NCI-H510A (cell line): ENCODE measurements at places on chromosomes 4 and X.
A peak's percentile ranks its signal among the peaks of the same experiment; 100 is the strongest.

DNA sequence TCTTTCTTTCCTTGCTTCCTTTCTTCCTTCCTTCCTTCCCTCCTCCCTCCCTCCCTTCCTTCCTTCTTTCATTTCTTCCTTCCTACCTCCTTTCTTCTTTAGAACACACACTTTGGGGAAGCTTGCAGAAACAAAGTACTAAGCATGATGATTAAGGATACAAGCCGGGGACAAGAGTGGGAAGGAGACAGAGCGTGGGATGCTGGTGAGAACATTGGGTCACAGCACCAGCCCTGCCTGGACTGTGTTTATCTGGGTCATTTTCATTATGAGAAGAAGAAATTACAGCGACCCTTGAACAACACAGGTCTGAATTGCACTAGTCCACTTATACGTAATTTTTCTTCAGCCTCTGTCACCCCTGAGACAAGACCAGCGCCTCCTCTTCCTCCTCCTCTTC lies 169.3 kb upstream of the TBL1X start:
- no peak for DNase-seq

DNA sequence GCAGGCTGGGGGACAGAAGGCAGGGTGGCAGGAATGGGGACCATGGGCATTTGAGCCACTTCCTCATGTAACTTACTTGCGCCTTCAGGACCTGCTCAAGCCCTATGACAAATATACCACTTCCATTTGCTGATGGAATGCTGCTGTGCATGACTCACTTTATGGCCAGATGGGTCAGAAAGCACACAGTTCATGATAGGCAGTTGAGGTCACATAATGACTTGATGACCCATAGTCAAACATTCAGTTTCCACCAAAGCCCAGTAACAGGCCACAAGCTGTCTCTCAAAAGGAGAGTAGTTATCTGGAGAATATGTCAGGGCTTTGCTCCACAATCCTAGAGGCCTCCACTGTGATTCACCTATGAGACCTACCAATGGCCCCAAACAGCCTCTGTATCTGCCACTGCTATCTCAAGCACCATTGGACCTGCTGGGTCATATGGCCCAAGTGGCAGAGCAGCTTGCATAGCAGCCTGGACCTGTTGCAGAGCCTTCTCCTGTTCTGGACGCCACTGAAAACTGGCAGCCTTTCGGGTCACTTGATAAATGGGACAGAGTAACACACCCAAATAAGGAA lies 5.3 kb upstream of the PAPSS1 start:
- DNase-seq, result no peak

DNA sequence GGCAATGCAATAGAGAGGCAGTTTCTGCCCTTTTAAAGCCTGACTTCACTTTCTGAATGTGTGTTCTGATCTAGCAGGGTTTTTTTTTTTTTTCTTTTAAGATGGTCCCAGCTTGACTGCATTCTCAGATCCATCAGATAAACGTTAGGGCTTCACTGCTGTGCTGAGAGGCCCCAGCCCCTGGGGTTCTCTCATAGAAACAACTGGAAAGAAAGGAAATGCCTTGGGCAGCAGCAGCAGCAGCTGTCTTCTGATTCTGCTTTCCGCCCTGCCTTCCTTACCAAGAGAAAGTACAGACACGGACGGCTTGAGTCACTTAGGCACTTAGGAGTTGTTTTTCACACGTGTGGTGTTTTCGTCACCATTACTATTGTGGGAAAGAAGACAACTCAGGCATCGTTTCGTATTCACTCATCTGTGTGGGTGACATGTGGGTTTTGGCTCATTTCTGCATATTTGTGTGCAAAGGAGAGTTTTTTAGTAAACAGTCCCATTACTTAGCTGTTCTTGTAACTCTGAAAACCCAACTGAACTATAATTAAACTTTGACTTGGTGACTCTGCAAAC lies 172.0 kb downstream of the PTTG2 start:
- no peak for DNase-seq

GRCh38 chr4:86959588-86960500 lies 25.0 kb downstream of the AFF1 start:
- no peak for DNase-seq

GRCh38 chr4:87128006-87128705 lies 92.3 kb downstream of the KLHL8 start:
- no peak for DNase-seq

- DNase-seq, result no peak
Measured at GRCh38 chr4:166980419-166980818, 253.9 kb downstream of the SPOCK3 start.

DNA sequence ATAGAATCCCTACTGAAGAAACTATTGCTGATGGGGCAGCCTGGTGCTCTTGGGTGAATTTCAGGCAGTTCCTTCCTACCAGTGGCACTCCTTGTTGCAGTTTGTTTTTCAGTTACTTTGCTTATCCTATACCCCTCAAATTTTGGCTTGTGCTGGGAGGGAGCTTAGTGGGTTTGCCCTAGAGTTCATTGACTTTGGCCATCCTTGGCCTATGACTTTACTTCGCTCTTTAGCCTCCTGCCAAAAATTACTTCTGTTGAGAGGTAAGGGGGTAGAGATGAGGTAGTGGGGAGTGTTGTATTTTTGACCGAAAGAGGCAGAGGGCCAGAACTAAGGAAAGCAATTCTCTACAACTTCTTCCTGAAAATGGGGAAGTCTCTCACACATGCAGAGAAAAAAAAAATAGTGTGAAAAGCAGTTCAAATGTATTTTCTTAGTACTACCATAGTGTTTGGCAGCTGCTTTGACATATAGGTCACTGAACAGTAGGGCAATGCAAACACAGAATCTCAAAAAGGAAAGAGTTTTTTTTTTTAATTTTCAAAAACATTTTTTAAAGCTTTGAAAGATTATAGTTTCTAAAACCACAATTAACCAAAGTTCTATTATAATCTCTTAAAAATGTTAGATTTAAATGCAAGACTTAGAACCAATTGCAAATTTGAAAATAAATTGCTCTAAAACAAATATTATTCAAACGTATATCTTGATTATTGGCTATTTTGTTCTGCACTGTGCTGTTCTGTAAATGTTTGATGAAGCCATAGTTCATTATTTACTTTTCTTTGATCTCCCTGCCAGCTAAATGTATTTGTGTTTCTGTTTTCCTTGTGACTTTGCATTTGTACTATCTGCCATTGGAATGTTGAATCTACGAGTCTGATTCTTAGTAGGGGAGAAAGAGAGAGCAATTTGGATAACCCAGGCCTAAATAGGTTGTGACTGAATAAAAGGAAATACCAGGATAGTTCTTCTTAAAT lies 73.6 kb downstream of the DCK start:
- no peak for DNase-seq

- DNase-seq, result no peak
Measured at GRCh38 chr4:147136751-147137150, 191.1 kb upstream of the TTC29 start.

DNA sequence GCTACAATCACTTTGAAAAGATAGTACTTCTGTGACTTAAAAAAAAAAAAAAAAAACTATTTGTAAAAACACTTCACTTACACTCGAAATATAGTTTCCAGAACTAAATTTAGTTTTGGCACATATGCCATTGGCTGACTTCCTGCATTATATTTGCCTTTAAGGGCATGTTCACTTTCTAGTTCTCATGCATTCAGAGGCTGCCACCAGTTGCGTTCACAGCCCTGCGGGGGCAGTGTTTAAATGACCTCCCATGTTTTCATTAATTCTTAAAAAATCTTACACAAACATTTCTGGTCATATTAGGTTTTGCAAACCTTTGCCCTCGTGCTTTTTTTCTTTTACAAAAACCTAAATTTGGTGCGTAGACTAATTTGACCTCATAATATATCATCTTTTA lies 12.4 kb upstream of the ARHGAP6 start:
- DNase-seq, result no peak

- DNase-seq, result no peak
Measured at GRCh38 chr4:47929682-47930201, 15.4 kb upstream of the NFXL1 start.

DNA sequence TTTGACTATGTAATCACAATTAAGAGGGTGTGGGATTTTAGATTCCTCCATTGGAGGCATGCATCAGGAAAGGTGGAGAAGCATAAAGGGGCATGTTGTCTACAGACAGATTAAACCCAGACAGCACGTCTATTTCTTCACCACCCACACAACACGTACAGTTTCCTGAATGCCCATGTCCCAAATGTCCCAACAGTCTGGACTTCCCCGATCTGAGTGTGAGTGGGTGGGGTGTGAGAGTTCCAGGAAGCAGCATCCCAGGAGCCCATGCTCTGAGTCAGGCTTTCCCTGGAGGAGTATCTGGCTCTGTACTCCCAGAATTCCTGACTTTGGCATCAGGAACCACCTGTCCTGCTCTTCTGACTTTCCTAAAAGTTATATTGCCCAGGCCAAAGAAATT lies 30.8 kb upstream of the NDP start:
- no peak for DNase-seq

GRCh38 chr4:124449881-124450280 lies 262.7 kb downstream of the ANKRD50 start:
- no peak for DNase-seq

GRCh38 chr4:148874331-148874730 lies 432.1 kb upstream of the NR3C2 start:
- no peak for DNase-seq

GRCh38 chr4:11149612-11150259 lies 279.0 kb downstream of the HS3ST1 start:
- peak; percentile 15 for DNase-seq

DNA sequence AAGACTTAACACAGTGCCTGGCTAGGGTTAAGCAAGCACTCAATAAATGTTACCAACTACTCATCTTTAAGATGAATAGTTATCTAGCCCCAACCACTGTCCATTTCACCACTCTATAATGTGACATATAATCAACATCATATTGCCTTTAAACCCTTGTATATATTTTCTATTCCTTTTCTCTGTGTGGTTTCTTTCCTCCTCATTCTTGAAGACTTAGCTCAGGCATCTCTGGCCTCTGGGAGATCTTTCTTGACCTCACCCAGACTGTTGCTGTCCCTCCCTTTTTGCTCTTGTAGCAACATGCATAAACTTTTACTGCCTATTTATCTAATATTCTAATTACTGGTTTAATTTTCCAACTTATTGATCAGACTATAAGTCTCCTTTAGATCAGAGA lies 249.9 kb upstream of the MAB21L2 start:
- DNase-seq, result no peak

GRCh38 chr4:152719801-152720556 lies 40.2 kb upstream of the TMEM154 start:
- DNase-seq, result no peak

DNA sequence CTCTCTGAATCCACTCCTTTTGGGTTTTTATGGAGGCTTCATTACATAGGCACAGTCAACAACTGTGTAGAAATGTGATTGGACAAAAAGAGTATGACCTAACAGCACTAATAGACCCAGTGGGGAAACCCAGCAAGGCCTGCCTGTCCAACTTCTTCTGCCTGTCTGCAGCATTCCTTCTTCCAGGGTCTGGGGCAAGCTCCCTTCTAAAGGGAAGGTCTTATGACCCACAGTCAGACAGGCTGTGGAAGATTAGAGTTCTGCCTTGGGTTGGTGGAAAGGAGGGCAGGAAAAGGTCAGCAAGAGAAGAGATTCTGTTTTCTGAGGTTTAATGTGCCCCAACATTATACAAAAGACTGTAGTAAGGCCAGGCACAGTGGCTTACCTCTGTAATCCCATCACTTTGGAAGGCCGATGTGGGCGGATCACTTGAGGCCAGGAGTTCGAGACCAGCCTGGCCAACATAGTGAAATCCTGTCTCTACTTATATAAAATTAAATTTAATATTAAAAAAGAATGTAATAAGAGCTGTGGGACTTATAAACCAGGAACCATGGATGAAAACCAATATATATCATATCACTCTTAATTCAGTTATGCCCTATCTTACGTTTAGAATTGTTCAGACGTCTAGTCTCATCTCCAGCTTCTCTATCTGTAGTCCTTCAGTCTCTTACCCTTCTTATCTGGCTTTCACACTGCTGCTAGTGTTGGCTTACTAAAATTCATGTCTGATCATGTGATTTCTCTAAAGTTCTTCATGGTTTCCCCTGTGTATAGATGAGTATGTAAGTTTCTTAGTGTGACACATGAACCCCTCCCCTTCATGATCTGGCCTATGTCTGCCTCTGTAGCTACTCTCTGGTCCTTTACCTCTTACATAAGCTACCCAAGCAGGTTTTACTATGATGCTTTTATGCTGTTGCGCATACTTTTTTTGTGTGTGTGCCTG lies 6.2 kb downstream of the CLCN3 start:
- DNase-seq, result no peak

GRCh38 chr4:123817025-123817688 lies 420.6 kb downstream of the SPRY1 start:
- DNase-seq, result no peak

DNA sequence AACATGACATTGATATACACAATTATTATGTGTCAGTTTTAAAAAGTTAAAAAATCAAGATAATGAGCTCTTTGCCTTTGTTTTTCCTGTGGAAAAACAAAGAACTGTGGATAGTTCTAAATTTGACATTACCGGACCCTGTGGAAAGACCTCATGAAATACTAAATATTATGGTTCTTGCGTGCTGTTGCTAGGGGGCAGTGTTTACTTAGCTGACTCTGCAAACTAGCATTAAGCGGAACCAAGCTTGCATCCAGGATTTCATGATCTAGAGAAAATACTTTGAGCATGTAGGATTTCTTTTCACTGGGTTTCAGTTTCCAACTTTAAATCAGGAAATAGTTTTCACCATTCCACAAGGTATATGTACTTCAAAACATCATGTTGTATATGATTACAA lies 33.6 kb downstream of the CLCN4 start:
- DNase-seq, result peak; percentile 11

DNA sequence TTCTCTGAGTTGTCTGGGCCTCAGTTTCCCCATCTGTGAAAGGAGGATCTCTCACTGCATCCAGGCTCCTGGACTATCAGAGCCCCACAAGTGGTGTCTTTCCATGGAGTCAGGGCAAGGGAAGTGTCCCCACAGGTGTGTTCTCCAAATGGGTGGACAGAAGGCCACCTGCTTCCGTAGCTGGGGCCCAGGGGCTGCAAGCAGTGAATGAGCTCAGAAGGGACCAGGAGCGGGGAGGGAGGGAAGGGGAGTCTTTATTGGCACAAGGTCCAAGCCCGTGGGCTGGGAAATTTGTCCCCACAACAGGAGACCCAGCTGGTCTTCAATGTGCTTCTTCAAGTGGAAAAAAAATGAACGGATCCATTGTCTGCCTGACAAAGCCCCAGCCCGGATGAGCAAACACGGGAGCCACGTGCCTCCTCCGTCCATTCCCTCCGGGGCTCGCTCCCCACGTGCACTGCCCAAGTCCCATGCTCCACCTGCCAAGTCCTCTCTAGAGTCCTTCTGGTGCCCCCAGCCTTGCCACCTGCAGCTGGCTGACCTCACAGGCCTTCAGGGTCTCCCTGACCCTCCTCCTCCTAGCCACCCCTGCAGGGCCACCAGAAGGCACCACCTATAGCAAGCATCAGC lies 72.0 kb downstream of the JAKMIP1 start:
- DNase-seq, result no peak

GRCh38 chr4:114474188-114474800 lies 124.3 kb upstream of the UGT8 start:
- DNase-seq, result no peak

- no peak for DNase-seq
Measured at GRCh38 chr4:169620880-169621248, 486 bp downstream of the CLCN3 start.

- DNase-seq, result no peak
Measured at GRCh38 chrX:47862680-47863079, 26.0 kb downstream of the ZNF81 start.
